ENCODE measurements at places on chromosomes 5 and 9. TPM values are rescaled to one million over a fixed set of nuclear protein-coding genes. Genes with fewer than 3 reads are reported as not detected.

DNA sequence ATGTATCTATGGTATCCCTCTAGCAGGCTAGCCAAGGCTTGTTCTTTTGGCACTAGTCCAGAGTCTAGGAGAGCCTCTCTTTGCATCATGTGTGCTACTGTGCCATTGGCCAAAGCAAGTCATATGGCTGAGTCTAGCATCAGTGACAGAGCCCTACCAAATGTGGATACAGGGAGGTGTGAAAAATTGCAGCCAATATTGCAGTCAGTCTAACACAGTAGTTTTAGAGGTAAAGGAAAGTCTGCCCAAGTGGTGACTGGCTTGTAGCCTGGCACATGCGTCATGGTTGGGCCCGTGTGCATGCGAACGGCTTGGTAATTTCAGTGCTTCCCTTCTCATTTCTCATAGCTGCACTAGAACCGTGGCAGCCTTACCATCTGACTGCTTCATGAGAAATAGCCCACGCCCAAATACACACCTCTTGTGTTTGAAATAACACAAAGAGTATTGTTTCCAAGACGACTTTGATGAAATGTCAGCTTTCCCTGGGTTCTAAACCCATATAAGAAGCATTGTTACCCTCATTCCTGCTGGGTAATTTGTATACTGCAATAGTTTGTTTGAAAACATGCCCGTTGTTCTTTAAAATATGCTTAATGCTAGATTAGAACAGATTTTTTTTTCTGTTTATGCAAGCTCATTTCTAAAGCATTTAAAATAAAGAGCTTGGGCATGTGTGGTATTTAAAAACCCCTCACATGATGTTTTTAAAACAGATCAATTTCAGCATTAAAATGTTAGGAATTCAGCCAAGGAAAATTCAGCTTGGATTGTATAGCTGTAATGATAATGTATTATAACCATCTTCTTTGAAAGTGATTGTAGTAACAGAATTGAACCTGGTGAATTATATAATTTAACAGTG, 113.2 kb downstream of the TLE4 start:
- H3K4me3 ChIP-seq = no peak overlapping the region
- H3K4me1 ChIP-seq = peaks cover 26% of the 10 kb centered on the region

DNA sequence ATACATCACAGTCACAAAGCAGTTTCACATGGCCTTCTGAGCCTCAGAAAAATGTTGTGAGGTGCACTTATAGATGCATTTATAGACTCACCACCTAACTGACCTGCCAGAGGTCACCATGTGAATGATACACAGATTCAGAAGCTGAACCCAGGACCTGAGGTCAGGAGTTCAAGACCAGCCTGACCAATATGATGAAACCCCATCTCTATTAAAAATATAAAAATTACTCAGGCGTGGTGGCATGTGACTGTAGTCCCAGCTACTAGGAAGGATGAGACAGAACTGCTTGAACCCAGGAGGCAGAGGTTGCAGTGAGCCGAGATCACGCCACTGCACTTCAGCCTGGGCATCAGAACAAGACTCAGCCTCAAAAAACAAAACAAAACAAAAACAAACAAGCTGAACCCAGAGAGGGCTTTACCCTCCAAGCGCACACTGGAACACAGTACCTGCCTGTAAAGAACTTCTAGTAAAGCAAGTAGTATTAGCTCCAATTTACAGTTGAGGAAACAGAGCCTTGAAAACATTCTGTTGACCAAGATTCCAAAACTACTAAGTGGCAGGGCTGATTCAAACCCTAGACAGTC, 16.3 kb downstream of the ECPAS start:
- no peak overlapping the region for H3K4me3 ChIP-seq
- H3K27me3 ChIP-seq = no peaks in the 10 kb centered on the region
- H3K27ac ChIP-seq = no peak overlapping the region
- peaks cover 38% of the 10 kb centered on the region for H3K4me1 ChIP-seq
- peaks cover 11% of the 10 kb centered on the region for H3K36me3 ChIP-seq

GRCh38 chr9:88835038-88835466, 156.2 kb upstream of the S1PR3 start:
- H3K36me3 ChIP-seq = no peaks in the 10 kb centered on the region
- peaks cover 68% of the 10 kb centered on the region for H3K27me3 ChIP-seq
- no peak overlapping the region for H3K27ac ChIP-seq
- peaks cover 20% of the 10 kb centered on the region for H3K4me1 ChIP-seq

- no peaks in the 10 kb centered on the region for H3K36me3 ChIP-seq
- no peak overlapping the region for H3K4me3 ChIP-seq
- H3K27me3 ChIP-seq = no peaks in the 10 kb centered on the region
- DNase-seq = no peak
Observed at GRCh38 chr5:3852161-3852916, 256.7 kb downstream of the IRX1 start.

DNA sequence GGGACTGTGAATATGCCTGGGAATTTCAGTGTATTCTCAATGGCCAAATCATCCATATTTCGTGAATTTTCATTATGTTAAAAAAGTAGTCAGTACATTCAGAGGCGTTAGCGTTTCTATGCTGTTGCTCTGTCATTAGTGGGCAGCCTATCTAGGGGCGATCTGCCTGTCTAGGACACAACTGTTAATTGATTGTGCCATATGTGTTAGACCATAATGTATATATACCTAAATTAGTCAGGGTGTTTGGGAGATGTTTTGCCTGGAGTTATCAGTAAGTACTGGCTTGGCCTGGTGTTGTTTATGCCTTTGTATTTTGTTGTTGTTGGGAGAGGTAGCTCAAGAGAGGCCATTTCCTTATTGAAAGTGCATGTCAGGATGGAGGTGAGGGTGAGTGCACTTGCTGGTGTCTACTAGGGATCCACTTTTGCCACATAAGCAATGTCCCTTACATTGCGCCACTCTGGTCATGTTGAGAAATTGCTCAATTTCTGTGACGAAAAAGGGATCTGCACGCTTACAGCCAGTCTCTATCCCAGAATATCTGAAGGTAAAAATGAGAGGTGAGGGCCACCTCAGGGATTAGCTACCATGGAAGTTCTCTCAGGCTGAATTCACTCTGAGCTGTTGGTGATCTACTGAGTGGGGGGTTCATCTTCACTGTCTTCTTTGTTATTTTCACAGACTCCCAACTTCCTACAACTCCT, 123.3 kb downstream of the ST8SIA4 start:
- peak overlapping the region; percentile 87 for H3K27ac ChIP-seq
- no peaks in the 10 kb centered on the region for H3K36me3 ChIP-seq
- H3K27me3 ChIP-seq = no peaks in the 10 kb centered on the region
- no peak for DNase-seq

GRCh38 chr9:118059484-118060278, 355.5 kb downstream of the TLR4 start:
- no peaks in the 10 kb centered on the region for H3K36me3 ChIP-seq
- H3K27me3 ChIP-seq = no peaks in the 10 kb centered on the region
- H3K27ac ChIP-seq = no peak overlapping the region
- no peaks in the 10 kb centered on the region for H3K4me1 ChIP-seq
- DNase-seq = no peak

- no peak overlapping the region for H3K27ac ChIP-seq
- H3K4me1 ChIP-seq = no peaks in the 10 kb centered on the region
- no peak for DNase-seq
- H3K27me3 ChIP-seq = no peaks in the 10 kb centered on the region
- no peaks in the 10 kb centered on the region for H3K36me3 ChIP-seq
- H3K4me3 ChIP-seq = no peak overlapping the region
Observed at GRCh38 chr5:136620621-136621020, 255.3 kb upstream of the TRPC7 start.

DNA sequence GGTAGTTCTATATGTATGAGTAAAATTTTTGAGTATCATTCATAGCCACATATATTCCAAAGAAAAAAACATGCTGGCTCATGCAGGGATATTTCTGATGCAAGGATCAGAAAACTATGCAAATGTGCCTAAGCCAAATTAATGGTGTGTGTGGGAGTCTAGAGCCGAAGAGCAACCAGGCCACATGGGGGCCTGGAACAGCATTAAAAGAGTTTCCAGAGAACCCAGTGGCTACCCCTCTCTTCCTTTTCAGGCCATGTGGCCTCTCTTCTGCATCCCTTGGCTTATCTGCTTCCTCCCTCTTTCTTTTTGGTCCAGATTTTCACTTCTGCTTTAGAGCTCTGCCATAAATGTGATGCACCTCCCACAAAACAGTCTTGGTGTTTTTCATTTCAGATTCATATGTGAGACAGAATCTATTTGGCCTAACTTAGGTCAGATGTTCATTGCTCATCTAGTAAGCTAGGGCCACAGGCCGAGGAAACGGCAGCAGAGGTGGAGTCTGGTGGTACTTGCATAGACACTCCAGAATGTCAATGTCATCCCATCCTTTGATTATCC, 300.0 kb downstream of the SH3GL2 start:
- H3K36me3 ChIP-seq = no peaks in the 10 kb centered on the region
- no peak overlapping the region for H3K4me3 ChIP-seq
- no peak overlapping the region for H3K27ac ChIP-seq
- DNase-seq = no peak
- H3K27me3 ChIP-seq = no peaks in the 10 kb centered on the region

- no peaks in the 10 kb centered on the region for H3K36me3 ChIP-seq
- H3K27me3 ChIP-seq = peaks cover 5% of the 10 kb centered on the region
- no peak for DNase-seq
- H3K4me3 ChIP-seq = no peak overlapping the region
- no peak overlapping the region for H3K27ac ChIP-seq
Observed at GRCh38 chr5:95447961-95448360, 56.8 kb downstream of the FAM81B start.

GRCh38 chr5:102049517-102049916, 246.6 kb downstream of the SLCO4C1 start:
- no peaks in the 10 kb centered on the region for H3K36me3 ChIP-seq
- no peak overlapping the region for H3K4me3 ChIP-seq
- no peak for DNase-seq
- no peaks in the 10 kb centered on the region for H3K4me1 ChIP-seq

GRCh38 chr9:137313956-137314560, 12.0 kb upstream of the NRARP start:
- no peak overlapping the region for H3K4me3 ChIP-seq
- peaks cover 5% of the 10 kb centered on the region for H3K27me3 ChIP-seq
- no peak for DNase-seq
- no peaks in the 10 kb centered on the region for H3K4me1 ChIP-seq
- H3K27ac ChIP-seq = no peak overlapping the region

DNA sequence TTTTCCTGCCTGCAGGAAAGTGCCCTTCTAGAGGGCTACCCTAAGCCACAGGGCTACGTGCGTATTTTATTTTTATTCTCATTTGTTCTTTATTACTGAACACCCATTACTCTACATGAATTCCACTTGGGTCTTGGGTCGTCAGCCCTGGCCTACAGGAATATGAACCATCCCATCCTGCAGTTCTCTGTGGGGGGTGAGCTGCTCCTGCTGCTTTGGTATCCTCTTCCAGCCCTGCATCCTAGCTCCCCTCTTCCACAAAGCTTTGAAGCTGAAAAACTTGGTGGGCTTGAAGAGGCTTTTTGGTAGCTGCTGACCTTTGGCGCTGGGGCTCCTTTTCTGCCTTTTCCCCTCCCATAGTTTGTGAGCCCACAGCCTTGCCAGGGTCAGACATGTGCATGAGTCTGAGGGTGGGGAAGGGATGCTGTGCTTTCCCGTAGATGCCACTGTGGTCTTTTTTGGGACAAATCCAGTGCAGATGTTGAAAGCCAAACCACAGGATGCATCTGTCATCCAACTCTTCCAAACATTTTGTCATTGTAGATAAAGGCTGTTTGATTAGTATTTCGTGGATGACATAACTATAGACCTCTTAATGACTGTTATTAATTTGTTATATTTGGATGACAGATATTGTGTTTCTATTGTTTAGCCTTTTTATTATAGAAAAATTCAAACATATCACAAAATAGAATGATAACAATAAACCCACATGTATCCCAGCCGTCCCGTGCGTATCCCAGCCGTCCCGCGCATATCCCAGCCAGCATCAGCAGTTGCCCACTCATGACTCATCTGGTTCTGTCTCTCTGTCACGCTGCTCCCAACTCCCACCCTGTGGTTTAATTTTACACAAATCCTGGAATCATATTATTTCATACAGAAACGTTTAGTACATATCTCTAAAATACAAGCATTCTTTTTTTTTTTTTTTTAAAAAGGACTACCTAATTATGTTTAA, 43.9 kb downstream of the SLC46A2 start:
- H3K27ac ChIP-seq = no peak overlapping the region
- H3K4me1 ChIP-seq = peaks cover 15% of the 10 kb centered on the region
- H3K36me3 ChIP-seq = peaks cover 3% of the 10 kb centered on the region
- H3K4me3 ChIP-seq = no peak overlapping the region
- no peak for DNase-seq
- no peaks in the 10 kb centered on the region for H3K27me3 ChIP-seq

GRCh38 chr5:31770998-31771397, 132.1 kb downstream of the PDZD2 start:
- DNase-seq = no peak
- no peak overlapping the region for H3K27ac ChIP-seq
- H3K4me1 ChIP-seq = no peaks in the 10 kb centered on the region
- H3K36me3 ChIP-seq = no peaks in the 10 kb centered on the region
- H3K27me3 ChIP-seq = no peaks in the 10 kb centered on the region

GRCh38 chr5:5085381-5085780, 54.7 kb upstream of the ADAMTS16 start:
- no peaks in the 10 kb centered on the region for H3K27me3 ChIP-seq
- H3K4me1 ChIP-seq = no peaks in the 10 kb centered on the region
- no peak overlapping the region for H3K27ac ChIP-seq
- no peak overlapping the region for H3K4me3 ChIP-seq

- no peaks in the 10 kb centered on the region for H3K36me3 ChIP-seq
- H3K4me3 ChIP-seq = no peak overlapping the region
- H3K27ac ChIP-seq = no peak overlapping the region
- no peaks in the 10 kb centered on the region for H3K4me1 ChIP-seq
- no peak for DNase-seq
- H3K27me3 ChIP-seq = peaks cover 36% of the 10 kb centered on the region
Observed at GRCh38 chr5:51500-51823, 40.5 kb upstream of the PLEKHG4B start.

DNA sequence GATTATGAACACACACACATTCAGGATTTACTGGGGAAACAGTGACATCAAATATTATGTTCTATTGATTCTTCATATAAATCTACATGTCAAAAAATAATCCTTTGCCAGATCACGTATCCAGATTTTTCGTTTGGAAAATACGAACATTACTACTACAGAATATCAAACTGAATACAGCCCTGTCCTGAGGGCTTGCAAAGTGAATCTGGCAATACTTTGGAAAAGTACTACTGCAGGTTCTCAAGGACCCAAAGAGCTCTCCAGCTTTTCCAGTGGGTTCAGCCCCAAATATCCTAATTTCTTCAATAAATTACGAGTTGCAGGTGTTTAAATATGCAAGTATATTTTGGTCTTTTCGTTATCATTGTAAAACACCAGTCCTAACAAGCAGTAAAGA, 411 bp upstream of the NDUFS4 start:
- peaks cover 18% of the 10 kb centered on the region for H3K27me3 ChIP-seq
- peaks cover 5% of the 10 kb centered on the region for H3K36me3 ChIP-seq
- peak overlapping the region; percentile 99 for H3K4me3 ChIP-seq
- H3K27ac ChIP-seq = peak overlapping the region; percentile 90
- peaks cover 29% of the 10 kb centered on the region for H3K4me1 ChIP-seq

TLX3 gene
- total RNA-seq = not detected

CKS2 gene
- total RNA-seq = 229 TPM

TRPM3 gene
- not detected for total RNA-seq

CARTPT gene
- total RNA-seq = not detected

AHRR gene
- total RNA-seq = 16.8 TPM

PCDHGA5 gene
- not detected for total RNA-seq

SPINK7 gene
- not detected for total RNA-seq
